ENCODE measurements at places on chromosomes 1 and 21.

- DNase-seq = no peak
Measured at GRCh38 chr1:231571904-231572303, 43.4 kb downstream of the TSNAX start.

GRCh38 chr1:108646648-108647269 is 14.1 kb downstream of the HENMT1 start:
- peak; percentile 68 for DNase-seq

DNA sequence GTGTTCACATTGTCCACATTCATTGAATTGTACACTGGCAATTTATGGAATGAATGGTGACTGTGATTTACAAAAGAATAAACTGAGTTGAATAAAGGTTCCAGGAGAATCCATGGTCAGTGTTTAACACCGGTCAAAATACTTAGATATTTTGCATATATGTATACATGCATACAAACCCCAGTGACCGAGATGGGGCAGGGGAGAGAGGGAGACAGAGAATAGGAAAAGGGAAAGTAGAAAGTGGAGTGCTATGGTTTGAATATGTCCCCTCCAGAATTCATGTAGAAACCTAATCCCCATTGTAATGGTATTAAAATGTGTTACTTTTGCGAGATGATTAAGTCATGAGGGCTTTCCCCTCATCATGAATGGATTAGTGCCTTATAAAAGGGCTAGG is 154.4 kb downstream of the TTLL7 start:
- no peak for DNase-seq

DNA sequence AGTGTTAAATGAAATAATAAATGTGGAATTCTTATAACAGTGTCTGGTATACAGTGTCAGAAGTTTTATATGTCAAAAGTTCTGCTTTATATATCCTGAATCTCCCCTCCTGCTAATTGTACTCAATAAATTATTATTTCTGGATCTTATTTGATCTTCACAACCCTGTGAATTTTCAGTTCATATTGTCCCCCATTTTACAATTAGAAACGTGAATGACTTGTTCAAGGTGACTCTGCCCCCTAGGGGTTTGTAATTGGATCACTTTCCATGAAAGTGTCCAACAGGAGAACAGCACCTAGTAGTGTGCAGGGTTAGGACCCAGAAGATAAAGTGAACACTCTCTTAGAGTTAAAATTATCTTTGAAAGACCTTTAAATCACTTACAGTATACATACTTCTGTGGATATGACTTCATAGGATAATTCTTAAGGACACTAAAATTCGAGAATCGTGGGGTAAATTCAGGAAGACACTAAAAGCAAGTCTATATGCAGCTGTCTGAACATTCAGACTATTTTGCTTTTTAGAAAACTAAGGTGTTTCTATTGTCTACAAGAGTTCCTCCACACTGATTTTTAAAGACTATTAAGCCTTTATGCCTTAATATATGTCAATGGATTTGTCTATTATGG is 4.5 kb upstream of the DDR2 start:
- DNase-seq = no peak

DNA sequence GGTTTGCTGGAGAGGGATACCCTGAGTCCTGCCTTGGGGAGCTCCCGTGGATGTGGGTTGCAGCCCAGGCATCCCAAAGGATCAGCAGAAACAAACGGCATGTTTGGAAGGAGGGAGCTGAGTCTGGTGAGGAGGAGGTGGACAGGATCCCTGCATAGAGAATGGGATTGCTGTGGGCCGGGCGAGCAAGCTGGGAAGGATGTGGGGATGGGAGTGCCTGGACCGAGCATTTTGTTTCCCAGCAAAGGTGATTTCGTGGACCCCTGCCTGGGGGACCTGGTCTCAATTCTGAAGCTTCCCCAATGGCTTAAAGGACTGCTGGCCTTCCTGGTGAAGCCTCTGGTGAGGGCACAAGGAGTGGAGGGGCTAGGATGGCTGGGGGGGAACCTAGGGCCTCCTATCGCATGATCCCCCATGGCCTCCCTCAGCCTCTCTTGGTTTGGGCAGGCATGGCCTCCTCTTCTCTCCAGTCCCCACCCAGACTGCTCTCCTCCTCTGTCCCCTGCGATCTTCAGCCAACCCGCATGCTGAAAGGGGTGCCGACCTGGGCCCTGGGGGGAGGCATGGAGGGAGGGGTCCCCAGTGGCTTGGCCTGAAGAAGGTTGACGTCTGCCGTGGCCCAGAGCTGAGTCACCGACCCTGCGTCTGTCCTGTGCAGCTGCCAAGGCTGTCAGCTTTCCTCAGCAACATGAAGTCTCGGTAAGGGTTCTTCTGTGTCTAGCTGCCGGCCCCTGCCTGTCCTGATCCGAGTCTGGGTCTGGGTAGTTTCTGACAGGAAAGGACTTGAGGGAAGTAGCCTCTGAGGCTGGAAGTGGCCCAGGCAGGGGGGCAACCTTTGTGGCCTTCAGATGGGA is 16.3 kb downstream of the FAAH start:
- DNase-seq = no peak

DNA sequence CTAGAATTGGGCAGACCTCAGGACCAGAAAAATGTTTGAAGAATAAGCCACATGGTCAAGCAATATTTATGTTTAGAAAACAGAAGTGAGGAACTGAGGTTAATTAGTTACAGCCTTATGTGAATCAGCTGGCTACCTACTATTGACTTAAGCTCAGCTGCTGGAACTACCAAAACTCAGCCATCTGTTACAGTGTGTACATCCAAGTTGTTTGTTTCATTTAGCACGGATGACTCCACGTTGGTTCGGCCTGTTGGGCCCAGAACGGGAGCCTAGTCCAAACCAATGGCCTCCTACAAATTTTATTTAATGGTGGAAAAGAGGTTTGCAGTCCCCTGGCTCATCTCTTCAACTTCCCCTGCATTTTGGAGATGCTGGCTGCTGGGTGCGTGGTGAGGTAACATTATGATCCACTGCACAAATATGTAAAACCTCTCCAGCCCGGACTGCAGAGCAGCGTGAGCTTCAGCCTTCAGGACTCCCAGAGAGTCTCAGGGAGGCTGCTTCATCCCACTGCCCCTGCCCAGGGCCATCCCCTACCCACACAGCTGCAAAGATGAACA is 143.4 kb downstream of the ZZZ3 start:
- no peak for DNase-seq

DNA sequence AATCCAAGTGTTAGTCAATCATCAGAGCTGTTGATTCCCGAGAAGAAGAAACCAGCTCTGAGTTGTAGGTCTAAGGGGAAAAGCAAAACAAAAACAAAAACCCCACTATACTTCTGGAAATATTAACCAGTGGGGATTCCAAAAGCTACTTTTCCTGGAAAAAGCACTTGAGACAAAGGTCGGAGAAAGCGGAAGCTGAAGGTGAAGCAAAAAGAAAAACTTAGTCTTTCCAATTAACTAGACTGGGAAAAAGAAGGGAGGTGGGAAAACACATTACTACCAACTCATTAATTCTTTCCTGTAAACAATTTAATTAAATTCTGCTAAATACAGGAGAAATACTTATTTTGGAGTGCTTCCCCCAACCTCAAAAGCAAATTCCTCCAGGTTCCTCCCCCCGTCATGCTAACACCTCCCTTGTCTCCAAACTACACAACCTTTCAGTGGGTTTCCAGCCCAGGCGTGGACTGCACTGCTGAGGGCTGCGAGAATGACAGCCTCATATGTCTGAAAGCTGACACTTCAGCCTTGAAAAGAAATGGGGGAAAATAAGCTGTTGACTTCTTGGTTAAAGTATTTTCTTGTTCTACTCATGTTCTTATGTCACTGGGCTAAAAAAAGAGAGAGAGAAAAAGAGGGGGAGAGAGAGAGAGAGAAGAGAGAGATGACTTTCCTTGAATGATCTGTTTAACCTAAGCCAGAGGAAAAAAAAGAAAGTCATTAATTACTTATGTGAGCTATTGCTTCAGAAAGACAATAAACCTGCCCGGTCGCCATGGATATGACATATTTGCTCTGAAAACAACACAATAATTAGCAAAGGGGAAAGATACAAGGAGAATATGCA is 5.1 kb downstream of the CASZ1 start:
- no peak for DNase-seq

DNA sequence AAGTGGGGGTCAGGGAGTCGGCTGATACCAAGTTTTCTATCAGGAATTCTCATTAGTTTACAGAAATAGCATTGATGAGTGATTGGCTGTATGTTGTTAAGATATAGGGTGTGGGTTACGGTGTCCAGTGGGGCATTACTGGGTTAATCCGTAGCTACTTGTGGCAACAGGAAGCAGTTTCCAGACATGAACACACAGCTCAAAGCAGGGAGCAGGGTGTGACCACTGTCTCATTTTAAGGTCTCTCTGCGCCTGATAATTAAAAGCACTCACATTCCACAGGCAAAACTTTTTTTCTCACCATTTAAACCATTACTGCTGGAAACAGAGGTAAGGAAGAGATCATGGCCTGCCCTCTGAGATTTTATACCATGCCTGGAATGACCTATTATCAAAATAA is 114.9 kb downstream of the SIK1 start:
- DNase-seq = no peak

GRCh38 chr1:117556341-117556740 is 49.5 kb upstream of the TENT5C start:
- no peak for DNase-seq

DNA sequence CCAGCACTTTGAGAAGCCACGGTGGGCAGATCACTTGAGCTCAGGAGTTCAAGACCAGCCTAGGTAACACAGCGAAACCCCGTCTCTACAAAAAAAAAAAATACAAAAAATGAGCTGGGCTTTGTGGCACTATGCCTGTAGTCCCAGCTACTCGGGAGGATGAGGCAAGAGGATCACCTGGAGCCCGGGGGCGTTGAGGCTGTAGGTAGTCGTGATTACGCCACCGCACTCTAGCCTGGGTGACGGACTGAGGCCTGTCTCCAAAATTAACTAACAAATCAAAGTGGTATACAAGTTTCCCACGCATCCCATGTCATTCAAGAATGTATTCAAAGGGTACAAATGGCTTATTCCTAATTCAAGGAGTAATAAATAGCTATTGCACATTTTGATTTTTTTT is 2.4 kb downstream of the AUNIP start:
- no peak for DNase-seq
